ENCODE measurements at places on chromosomes 3 and 15. TPM values are rescaled to one million over a fixed set of nuclear protein-coding genes. Genes with fewer than 3 reads are reported as not detected.

GOLGA6L10 gene
- 3.6 TPM for total RNA-seq

PFKFB4 gene
- total RNA-seq = 19.2 TPM

DNA sequence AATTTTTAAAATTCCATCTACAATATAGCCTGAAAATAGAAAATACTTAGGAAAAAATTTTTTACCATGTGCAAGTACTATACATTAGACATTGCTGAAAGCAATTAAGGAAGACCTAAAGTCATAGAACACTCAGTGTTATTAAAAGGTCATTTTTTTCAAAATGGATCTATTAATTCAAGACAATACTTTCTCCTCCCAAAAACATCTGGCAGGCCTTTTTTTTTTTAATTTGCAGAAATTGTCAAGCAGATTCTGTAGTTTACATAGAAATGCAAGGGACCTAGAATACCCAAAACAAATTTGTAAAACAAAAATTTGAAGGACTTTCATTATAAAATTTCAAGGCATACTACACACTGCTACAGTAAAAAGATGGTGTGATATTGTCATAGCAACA, 238.4 kb upstream of the VEPH1 start:
- no peaks in the 10 kb centered on the region for H3K4me1 ChIP-seq
- no peak overlapping the region for H3K4me3 ChIP-seq
- H3K27me3 ChIP-seq = no peaks in the 10 kb centered on the region
- DNase-seq = no peak
- no peaks in the 10 kb centered on the region for H3K36me3 ChIP-seq

DNA sequence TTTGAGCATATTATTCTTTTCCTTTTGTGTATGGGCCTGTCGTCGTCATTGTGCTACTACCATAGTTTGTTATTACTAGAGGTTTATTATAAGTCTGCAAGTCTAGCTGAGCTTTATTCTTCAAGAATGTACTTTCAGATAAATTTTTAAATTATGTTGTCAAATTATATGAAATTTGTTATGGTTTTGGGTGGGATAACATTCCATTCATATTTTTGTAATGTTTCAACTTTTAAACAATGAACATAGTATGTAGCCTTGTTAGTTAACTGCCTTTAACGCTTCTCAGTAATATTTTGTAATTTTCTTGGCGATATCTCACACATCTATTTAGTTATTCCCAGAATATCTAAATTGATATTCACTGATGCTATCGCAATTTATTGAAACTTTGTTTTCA, 41.6 kb upstream of the GOLGA8B start:
- DNase-seq = no peak
- H3K4me3 ChIP-seq = no peak overlapping the region
- peaks cover 39% of the 10 kb centered on the region for H3K27me3 ChIP-seq
- no peaks in the 10 kb centered on the region for H3K4me1 ChIP-seq
- H3K27ac ChIP-seq = no peak overlapping the region
- H3K36me3 ChIP-seq = no peaks in the 10 kb centered on the region

DNA sequence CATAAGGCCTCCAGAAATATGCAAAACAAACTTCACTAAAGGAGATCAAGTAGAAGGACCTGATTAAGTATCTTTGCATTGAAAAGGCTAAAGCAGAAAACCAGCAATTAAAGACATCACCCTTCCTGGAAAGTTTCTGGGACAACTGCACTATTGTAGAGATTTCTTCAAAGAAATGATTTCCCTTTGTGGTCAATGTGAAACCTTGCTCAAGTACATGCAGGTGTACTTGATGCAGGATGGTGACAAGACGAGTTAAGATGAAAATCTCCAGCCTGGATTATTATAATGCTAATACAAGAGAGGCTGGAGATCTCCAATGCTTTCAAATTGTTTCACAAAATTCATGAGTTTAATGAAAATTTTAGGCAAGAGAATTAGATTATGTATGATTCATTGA, 208.4 kb downstream of the TIGIT start:
- H3K36me3 ChIP-seq = no peaks in the 10 kb centered on the region
- no peak overlapping the region for H3K4me3 ChIP-seq
- peaks cover 23% of the 10 kb centered on the region for H3K4me1 ChIP-seq
- no peak overlapping the region for H3K27ac ChIP-seq
- DNase-seq = no peak

DNA sequence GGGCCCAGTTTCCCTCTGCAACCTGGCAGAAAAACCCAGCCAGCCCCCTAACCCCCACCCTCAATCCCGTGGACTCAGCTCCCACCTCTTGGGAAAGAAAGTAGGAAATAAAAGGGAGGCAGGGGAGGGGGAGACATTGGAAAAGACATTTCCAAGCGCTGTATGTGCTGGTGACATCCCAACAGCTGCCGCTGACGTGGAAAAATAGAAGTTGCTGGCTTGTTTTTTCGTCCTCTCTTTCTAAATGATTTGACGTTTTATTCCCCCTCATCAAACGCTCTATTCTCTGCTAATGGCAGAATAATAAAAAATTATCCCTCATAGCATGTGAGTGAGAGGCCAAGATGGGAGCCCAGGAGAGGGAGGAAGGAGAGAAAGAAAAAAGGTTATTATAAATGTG, 76.1 kb downstream of the LINGO1 start:
- DNase-seq = no peak
- no peaks in the 10 kb centered on the region for H3K36me3 ChIP-seq
- no peaks in the 10 kb centered on the region for H3K27me3 ChIP-seq

- H3K27me3 ChIP-seq = no peaks in the 10 kb centered on the region
- H3K4me1 ChIP-seq = peaks cover 57% of the 10 kb centered on the region
- peaks cover 13% of the 10 kb centered on the region for H3K36me3 ChIP-seq
- DNase-seq = no peak
- no peak overlapping the region for H3K4me3 ChIP-seq
Measured at GRCh38 chr15:96165081-96165480, 165.4 kb upstream of the NR2F2 start.

GRCh38 chr3:87503900-87504498, 227.6 kb upstream of the POU1F1 start:
- H3K36me3 ChIP-seq = no peaks in the 10 kb centered on the region
- H3K27me3 ChIP-seq = no peaks in the 10 kb centered on the region
- peak; percentile 20 for DNase-seq
- peaks cover 2% of the 10 kb centered on the region for H3K4me1 ChIP-seq

GRCh38 chr15:33155691-33156420, 38.7 kb downstream of the FMN1 start:
- H3K4me3 ChIP-seq = no peak overlapping the region
- peaks cover 20% of the 10 kb centered on the region for H3K4me1 ChIP-seq
- H3K27me3 ChIP-seq = no peaks in the 10 kb centered on the region
- H3K36me3 ChIP-seq = no peaks in the 10 kb centered on the region
- DNase-seq = no peak

GRCh38 chr3:185221203-185221602, 32.6 kb downstream of the EHHADH start:
- no peaks in the 10 kb centered on the region for H3K36me3 ChIP-seq
- no peak overlapping the region for H3K4me3 ChIP-seq
- no peak overlapping the region for H3K27ac ChIP-seq
- H3K4me1 ChIP-seq = peaks cover 8% of the 10 kb centered on the region
- DNase-seq = no peak
- H3K27me3 ChIP-seq = no peaks in the 10 kb centered on the region

- no peak for DNase-seq
- H3K4me1 ChIP-seq = peaks cover 46% of the 10 kb centered on the region
- H3K27ac ChIP-seq = no peak overlapping the region
Measured at GRCh38 chr3:99878005-99878404, 60.3 kb downstream of the CMSS1 start.

DNA sequence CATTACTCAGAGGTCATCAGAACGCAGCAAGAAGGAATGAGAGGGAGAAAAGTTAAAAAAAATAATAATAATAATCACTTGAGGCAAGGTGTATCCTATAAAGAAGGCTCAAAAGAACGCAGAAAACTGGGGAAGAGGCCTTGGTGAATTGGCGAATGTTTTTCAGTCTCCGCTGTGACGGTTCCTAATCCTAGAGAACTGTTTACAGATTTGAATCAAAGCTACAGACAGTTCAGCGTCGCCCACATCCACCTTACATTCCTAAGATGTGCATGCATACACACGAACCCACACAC, 634 bp downstream of the ZMAT3 start:
- H3K27me3 ChIP-seq = no peaks in the 10 kb centered on the region
- H3K4me3 ChIP-seq = peak overlapping the region; percentile 95
- H3K4me1 ChIP-seq = peaks cover 8% of the 10 kb centered on the region
- no peak for DNase-seq

DNA sequence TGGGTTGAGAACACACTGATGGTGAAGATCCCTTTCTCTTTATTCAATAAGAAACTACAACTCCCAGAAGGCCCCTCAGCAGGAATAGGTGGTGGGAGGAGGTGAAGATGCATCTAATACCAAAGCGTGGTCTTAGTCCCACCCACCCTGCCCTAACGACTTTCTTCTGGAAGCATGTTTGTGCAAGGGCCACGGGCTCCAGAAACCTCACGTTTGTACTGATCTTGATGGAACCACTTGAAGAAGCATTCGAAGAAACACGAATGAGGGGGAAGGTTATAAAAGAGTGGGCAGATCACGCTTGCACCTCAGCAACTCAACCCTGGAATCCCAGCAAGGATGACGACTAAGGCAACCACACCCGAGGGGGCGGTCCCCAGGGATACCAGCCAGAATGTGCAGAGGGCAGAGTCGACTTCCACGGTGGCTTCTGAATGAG, 10.6 kb upstream of the SLC25A36 start:
- peaks cover 31% of the 10 kb centered on the region for H3K27me3 ChIP-seq
- H3K4me1 ChIP-seq = no peaks in the 10 kb centered on the region
- peak overlapping the region; percentile 67 for H3K4me3 ChIP-seq
- no peak overlapping the region for H3K27ac ChIP-seq

DNA sequence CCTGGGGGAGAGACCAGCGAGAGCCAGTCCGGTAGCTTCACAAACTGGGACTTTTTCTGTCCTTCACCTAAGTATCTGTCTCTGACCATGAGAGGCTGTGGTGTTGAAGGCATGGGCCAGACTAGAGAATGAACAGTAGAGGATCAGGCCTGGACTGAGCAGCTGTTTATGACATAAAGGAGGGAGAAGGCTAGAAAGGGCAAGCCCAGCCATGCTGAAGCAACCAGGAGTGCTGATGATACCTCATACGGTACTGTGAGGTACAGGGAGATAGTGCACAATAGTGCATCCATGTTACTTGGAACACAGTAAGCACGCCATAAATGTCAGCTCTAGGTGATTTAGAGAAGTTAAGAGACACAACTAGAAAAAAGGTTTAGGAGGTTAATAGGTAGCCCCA, 22.6 kb upstream of the TIMP4 start:
- DNase-seq = no peak
- no peaks in the 10 kb centered on the region for H3K27me3 ChIP-seq
- no peaks in the 10 kb centered on the region for H3K4me1 ChIP-seq
- no peak overlapping the region for H3K27ac ChIP-seq
- no peak overlapping the region for H3K4me3 ChIP-seq
- H3K36me3 ChIP-seq = no peaks in the 10 kb centered on the region

Data from neural crest cell (in vitro differentiated cells).